ENCODE measurements at places on chromosomes 16 and 17.
A peak's percentile ranks its signal among the peaks of the same experiment; 100 is the strongest.

- DNase-seq, result no peak
These were observed 5.7 kb downstream of the NUPR1 start for GRCh38 chr16:28532940-28533647.

GRCh38 chr17:78127888-78128550, 536 bp downstream of the TMC6 start:
- peak; percentile 67 for DNase-seq

GRCh38 chr16:80620736-80621605, 80.2 kb downstream of the DYNLRB2 start:
- no peak for DNase-seq

DNA sequence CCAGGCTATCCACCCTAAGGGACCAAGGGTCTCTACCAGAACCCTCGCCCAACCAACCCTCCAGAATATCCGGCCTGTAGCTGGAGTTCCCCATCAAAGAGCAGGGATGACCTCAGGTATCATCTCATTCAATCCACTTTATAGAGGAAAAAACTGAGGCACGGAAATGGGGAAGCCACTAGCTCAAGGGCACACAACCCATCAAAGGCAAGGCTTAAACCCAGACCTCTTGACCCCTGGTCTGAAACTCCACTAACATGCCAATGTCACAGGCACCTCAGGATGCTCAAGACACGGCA, 1.6 kb downstream of the TBC1D10B start:
- no peak for DNase-seq

DNA sequence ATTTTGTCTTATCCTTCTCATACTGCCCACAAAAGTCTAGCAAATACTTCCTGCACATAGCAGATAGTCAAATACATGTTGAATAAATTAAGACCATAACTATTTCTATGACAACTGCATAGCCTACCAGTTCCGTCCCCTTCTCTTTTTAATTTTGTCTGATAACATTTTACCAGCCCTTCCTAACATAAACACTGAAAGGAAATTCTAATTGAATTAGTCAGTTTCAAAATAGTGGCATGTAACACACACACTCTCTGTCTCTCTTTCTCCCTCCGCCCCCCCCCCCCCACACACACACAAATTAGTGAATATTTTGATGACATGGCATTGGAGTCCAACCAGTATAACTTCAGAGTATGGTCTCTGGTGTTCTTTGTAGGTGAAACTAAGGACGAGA, 41.8 kb downstream of the TNRC6C start:
- DNase-seq, result no peak

DNA sequence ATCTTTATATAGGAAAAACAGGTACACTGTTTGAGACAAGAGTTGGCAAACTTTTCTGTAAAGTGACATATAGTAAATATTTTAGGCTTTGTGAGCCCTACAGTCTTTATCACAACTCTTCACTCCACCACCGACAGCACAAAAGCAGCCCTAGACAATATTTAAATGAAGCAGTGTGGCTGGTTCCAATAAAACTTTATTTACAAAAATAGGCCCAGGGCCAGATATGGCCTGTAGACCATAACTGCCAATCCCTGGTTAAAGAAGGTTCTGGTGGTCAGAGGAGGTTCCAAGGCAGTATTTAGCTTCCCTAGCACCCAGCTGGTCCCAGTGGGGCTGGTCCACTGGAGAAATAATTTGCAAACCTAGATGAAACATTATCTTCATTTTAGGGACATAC, 3.6 kb downstream of the FAM117A start:
- no peak for DNase-seq

DNA sequence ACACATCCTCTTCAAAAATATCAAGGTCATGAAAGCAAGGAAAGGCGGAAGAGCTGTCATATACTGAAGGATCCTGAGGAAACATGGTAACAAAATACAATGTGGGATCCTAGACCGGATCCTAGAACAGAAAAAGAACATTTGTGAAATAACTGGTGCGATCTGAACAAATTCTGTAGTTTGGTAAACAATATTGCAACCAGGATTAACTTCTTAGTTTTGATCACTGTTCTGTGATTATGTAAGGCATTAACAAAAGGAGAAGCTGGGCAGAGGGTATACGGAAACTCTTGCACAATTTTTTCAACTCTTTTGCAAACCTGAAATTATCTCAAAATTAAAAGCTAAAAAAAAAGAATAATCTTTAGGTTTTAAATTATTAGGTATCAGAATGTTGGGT, 109.7 kb downstream of the TRIM37 start:
- no peak for DNase-seq

DNA sequence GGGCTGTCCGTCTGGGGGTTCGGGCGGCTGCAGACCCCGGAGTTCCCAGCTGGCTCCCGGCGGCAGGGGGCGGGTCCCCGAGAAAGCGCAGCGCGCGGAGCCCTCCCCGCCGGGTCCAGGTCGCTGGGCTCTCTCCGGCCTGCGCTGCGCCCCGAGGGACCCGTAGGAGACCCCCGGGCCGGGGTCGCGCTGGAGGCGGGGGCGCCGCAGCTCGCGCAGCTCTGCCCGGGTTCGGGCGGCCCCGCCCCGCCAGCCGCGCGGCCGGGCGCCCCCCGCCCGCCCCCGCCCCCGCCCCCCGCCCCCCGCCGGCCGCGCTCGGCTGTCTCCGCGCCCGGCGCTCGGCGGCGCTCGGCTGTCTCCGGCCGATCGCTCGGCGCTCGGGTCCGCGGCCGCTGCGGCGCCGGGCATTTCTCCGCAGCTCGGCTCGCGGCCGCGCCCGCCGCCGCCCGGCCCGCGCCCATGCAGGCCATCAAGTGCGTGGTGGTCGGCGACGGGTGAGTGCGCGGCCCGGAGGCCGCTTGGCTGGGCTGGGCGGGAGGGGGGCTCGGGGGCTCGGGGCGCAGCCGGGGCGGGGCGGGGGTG, at the start of gene RAC3:
RAC3 (plus strand) TSS at position 376 of the 582 bp plus-strand sequence; CDS start at position 460, 84 bp downstream.
- no peak for DNase-seq

DNA sequence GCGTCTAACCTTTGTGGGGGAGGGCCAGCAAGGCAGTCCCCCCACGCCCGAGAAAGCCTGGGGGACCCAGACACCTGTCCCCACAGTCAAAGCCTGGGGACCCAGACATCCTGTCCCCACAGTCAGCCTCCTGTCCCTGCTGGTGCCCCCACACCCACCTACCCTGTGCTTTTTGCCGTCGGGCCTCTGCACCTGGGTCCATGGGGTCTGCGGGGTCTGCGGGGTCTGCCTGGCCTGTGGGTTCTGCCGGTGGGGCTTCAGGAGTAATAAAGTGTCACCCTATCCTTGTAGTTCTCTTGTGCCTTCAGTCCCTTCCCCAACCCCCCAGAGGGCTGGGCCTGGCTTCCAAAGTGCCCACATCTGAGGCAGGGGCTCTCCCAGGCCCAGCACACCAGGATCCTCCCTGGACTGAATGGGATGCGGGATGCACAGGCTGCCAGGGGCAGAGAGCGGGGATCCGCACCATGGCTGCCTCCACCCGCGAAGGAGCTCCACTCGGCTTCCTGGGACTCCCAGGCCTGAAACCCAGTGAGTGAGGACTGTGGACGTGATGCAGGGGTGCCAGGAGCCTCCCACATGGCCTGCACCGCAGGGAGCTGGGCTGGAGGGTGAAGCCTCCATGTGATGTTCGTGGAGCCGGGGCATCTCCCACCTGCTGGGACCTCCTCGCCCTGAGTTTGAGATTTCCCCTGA, 16.3 kb upstream of the DPEP1 start:
- no peak for DNase-seq

DNA sequence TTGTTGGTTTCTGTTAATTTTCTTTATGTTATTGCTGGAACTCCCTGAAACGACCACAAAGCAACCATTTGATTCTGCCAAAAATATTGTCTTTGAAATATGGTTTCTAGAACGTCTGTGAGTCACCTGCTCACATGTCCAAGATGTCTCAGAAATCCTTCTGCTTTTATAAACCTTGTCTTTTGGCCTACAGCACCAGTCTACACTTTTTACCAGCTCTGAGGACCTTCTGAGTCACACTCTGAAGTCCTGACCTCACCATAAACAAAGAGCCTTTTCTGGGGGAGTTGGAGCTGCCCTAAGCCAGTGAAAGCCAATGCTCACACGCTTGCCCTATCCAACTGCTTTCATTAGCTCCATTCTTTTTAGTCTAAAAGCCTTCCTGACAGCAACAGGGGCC, 55.5 kb downstream of the GRIN2A start:
- no peak for DNase-seq

- DNase-seq, result no peak
These were observed 538.2 kb downstream of the MAF start for GRCh38 chr16:79062336-79062735.

GRCh38 chr16:85857406-85857805, 41.6 kb upstream of the IRF8 start:
- DNase-seq, result no peak

DNA sequence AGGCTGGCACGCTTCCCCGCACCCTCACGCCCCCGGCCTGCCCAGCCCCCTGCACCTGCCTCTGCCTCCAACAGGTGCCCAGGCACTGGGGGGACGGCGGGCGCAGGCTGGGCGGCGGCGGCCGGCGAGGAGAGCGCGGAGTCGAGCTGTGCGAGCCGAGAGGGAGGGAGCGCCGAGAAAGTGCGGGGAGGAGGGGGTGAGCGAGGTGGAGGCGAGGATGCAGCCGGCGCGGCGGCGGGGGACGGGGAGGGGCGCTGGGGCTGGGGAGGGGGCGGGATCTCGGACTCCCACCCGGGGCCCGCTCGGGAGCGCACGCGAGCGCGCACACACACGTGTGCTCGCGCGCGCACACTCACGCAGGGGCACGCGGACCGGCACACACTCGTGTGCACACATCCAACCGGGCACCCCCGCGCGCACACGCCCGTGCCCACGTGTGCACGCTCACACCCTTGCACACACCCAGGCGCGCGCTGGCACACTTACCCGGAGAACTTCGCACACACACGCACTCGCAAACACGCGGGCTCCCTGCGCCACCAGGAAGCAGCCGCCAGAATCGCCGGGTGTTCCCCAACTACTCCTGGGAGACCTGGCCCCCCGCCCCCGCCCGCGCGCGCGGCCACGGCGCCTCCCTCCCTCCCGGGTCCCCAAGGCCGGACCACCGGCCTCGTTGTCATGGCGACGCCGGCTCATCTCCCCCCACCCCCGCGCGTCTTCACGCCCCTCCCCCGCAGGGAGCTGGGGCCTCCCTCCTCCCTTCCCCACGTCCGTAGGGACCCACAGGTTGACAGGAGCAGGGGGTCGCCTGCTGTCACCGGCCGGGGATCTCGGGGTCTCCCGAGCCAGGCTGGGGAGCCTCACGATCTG, at the start of gene DOC2A:
DOC2A (minus strand) TSS at position 184 of the 870 bp plus-strand sequence. CDS start 805 bp downstream, outside the sequence.
- DNase-seq, result peak; percentile 21

DNA sequence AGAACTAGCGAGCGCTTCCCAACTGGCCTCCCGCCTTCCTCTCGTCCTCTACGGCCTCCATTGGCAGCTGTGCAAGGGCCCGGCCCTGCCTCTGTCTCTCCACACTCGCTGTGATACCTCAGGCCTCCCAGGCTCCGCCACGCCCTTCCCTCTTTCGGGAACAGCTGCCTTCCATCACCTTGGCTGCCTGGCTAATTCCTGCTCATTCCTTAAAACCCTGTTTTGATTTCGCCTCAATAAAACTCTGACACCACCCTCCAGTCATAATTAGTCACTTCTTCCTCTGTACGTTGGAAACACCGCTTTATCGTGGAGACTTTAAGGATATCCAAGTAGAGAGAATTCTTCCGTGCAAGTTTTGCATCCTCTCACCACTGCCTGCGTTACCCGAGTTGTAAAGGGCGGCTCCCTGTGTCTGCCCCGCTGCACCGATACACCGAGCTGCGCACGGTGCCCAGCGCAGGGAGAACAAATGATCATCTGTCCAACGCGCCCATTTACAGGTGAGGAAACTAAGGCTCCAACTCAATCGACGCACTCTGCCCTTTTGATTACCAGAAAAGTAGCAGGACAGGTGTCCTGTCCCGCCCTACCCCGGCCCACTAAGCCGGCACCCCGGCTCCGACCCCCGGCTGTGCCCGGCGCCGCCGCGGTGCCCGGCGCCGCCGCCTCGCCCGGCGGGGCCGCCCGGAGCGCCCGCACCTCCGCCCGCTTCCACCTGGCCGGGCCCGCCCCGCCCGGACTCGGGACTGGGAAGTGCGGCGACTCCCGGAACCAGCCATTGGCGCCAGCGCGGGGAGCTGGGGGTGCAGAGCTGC, 139.7 kb downstream of the SEC14L1 start:
- DNase-seq, result no peak

GRCh38 chr17:82497483-82498405, 21.8 kb upstream of the FOXK2 start:
- no peak for DNase-seq

DNA sequence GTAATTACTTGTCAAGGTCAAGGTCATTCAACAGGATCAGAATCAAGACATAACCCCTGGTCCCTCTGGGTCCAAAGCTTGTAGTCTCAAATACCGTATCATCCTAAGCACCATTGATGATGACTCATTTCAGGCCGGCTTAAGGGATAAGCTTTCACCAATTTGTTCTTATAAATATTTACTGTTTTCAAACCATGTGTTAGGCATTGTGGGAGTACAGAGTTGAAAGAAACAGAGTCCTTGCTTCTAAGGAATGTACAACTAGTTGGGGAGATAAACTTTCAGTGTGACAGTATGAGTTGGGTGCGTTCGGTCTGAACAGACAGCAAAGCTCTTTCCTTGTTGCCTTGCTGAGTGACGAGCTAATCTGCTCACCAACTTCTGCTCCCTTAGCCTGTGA, 183.5 kb upstream of the MAF start:
- no peak for DNase-seq

DNA sequence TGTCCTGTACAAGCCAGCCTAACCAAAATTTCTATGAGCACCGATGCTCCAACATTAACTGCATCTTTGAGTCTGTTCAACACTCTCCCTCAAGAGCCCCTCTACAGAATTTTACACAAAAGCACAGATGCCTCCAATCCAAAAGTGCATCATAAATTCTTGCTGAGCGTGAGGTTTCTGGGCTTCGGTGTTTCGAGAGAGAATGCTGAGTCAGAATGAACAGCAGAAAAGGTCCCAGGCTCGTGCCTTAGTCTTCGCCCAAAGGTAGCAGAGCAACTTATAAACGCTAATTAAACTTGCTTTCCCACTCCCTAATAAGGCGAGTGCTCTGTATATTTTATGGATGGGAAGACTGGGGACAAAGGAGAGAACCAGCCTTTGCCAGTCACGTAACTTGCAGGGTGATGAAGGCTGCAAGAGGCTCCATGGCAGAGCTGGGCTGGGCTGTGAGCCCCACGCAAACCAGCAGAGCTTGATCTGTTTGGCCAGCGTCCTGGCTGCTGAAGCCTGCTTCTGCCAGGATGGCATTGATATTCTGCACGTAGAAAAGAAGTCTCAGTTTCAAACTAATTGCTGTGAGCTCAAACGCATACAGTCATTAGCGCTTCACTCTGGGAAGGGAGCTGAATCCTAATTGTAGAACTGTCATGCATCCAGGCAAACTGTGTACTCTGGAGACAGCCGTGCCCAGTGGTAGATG, 138.5 kb downstream of the DNAH9 start:
- no peak for DNase-seq

- no peak for DNase-seq
These were observed 184.4 kb upstream of the CDH11 start for GRCh38 chr16:65306300-65306699.

DNA sequence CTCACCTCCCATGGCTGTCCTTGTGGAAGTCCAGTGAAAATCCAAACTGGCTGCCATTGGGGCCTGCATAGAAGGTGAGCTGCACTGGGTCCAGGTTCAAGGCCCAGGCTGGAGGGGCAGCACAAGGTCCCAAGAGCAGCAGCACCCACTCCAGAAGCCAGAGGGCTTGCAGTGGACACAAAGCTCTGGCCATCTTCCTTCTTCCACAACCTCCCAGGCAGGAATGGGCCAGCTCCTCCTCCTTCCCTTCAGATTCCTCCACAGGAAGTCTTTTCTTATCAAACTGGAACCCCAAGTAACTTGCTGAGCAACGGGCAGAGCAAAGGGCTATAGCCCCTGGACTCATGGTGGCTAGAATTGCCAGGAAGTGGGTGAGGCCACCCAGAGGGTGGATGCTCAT, at the start of gene ITGA2B:
ITGA2B (minus strand) TSS at position 369 of the 400 bp plus-strand sequence; CDS start at position 193, 176 bp downstream.
- no peak for DNase-seq

GRCh38 chr16:58418026-58418425, 25.8 kb downstream of the GINS3 start:
- no peak for DNase-seq

Measured in nucleus accumbens (tissue), 56 donors.